ENCODE measurements at places on chromosomes 12 and 14. TPM values are rescaled to one million over a fixed set of nuclear protein-coding genes. Genes with fewer than 3 reads are reported as not detected.

The KRT73 gene
- total RNA-seq: not detected

The HOXC4 gene
- total RNA-seq: 5.1 TPM

The KRT74 gene
- 0.12 TPM for total RNA-seq

The CLEC12A gene
- total RNA-seq: 0.36 TPM

The RNASE3 gene
- not detected for total RNA-seq

The CLEC1B gene
- not detected for total RNA-seq

The E2F7 gene
- 4.0 TPM for total RNA-seq

The CCDC196 gene
- not detected for total RNA-seq

The ANG gene
- total RNA-seq: 2.3 TPM

The NUMB gene
- 49.2 TPM for total RNA-seq

The PEX5 gene
- total RNA-seq: 21.6 TPM

The WSCD2 gene
- total RNA-seq: 0.32 TPM

The DNAI7 gene
- not detected for total RNA-seq

The PTPRO gene
- 0.08 TPM for total RNA-seq
